ENCODE measurements at places on chromosomes 4 and X.

- no peak for DNase-seq
Measured at GRCh38 chr4:74205559-74205958, 47.6 kb downstream of the MTHFD2L start.

DNA sequence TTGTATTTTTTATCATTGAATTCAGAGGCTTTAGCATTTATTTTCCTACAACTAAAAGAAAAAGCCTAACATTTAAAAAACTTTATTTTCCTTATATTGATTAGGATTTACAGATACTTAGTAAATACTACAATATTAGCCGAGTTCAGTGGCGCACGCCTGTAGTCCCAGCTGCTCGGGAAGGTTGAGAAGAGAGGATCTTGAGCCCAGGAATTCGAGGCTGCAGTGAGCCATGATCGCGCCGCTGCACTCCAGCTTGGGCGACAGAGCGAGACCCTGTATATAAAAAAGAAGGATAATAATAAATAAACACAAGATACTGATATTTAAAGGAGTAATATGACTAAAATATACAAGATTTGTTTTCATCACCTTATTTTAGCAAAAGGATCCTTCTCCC, 681 bp upstream of the UPF3B start:
- DNase-seq: no peak

- DNase-seq: no peak
Measured at GRCh38 chr4:17667653-17668201, 53.3 kb downstream of the MED28 start.

- DNase-seq: no peak
Measured at GRCh38 chr4:41454423-41454822, 83.5 kb upstream of the LIMCH1 start.

- DNase-seq: no peak
Measured at GRCh38 chrX:49842621-49843020, 13.5 kb downstream of the PAGE4 start.

GRCh38 chr4:152620915-152621314, 58.9 kb downstream of the TMEM154 start:
- DNase-seq: no peak

DNA sequence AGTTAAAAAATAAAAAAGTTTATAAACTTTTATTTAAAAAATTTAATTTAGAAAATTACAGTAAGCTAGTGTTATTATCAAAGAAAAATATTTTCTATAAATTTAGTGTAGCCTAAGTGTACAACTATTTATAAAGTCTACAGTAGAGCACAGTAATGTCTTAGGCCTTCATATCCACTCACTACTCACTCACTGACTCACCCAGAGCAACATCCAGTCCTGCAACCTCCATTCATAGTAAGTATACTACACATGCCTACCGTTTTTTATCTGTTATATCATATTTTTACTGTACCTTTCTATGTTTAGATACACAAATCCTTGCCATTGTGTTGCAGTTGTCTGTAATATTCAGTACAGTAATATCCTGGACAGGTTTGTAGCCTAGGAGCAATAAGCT, 129.0 kb upstream of the FAM47B start:
- DNase-seq: no peak

- DNase-seq: no peak
Measured at GRCh38 chr4:187656959-187657358, 338.6 kb upstream of the ZFP42 start.

DNA sequence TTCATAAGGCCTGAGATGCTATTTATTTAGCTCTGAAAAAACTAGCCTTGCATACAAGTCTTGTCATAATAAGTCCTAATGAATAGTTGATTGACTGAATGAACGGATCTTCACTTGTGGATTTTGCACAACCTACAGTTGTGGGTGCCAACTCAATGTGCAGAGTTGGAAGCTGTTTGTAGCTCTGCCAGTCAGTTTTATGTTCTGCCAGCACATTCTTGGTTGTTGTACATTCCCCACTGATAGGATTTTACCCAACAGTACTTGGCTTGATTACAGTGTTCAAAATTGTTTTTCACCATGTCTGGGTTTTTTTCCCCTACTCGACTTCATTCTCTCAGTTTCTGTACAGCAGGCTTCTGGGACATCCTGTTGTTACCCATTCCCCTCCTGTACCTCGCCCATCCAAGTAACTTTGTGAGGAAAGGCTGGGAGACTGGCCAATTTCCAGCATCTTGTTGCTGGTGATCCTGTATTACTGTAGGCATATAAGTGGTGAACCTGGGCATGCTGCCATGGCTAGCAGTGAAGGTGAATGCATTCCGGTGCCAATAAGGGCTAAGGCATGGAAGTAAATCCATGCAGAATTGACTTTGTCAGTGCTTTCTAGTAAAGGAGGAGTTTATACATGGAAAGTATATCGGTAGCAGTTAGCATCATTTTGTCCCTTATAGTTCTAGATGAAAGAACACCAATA, 22.8 kb downstream of the IL1RAPL1 start:
- DNase-seq: no peak

DNA sequence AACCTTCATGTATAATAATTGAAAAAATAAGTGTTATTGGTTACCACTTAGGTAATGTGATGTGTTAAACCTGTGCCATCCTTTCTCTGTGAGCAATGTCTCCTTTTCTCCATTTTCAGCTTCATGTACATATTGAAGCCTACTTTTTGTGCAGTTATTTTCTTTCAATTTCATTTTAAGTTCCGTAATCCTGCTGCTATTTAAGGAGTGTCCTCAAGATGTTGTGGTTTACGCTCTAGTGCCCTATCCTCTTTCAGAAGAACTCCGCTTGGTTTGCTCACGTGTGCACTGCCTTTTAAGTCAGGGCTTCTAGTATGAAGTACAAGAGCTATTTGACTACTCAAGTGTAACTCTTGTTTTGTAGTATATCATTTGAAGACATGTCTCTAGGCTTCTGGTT, 2253.2 kb upstream of the TENM3 start:
- no peak for DNase-seq

DNA sequence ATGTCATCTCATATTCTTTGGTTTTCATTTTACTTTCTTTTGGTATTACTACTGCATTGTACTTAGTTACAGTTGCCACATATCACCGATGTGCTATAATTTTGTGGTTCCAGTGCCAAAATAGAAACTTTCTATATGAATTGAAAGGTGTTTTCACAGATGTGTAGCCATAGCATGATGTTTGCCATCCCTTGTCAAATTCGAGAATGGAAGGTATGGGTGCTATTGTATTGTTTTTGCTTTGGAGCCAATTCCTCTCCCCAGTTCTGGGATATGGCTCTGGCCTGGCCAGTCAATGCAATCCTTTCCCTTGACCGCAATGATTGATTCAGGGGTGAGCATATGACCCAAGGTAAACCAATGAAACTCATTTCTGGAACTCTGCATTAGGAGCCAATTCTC, 86.2 kb upstream of the RPS6KA3 start:
- no peak for DNase-seq

- no peak for DNase-seq
Measured at GRCh38 chrX:146481735-146482134, 327.8 kb upstream of the CXorf51B start.

DNA sequence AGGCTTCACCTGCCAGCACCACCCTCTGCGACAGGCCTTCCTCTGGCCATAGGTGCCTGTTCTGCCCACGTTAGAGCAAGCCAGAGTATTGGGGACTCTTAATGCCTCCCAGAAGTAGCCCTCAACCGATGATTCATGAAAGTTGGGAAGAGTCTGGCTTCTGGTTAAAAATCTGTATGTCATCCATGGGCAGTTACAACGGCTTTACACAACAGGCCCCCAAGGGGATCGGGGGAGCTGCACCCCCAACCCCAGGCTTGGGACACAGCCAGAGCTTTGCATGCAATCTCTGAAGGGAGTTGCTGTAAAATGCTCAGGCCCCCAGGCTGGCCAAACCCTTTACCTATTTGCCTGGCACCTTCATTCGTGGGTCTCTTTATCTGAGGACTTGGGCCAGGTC, 5.4 kb upstream of the CYTL1 start:
- DNase-seq: no peak

DNA sequence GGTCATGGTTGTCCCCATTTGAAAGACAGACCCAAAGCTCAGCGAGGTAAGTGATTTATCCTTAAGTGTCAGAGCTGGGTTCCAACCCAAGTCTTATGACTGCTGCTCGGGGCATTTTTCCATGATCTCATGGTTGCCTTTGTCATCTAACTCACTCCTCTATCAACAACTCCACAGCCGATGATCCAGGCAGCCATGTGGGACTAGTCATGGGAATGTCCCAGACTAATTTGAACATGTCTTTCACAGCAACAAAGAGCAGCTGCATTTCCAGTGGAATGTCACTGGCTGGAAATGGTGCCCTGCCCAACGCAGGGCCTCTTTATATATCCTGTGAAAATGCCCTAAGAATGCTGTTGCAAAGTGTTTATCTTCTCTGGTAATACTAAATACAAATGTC, 284.8 kb upstream of the PPARGC1A start:
- no peak for DNase-seq

DNA sequence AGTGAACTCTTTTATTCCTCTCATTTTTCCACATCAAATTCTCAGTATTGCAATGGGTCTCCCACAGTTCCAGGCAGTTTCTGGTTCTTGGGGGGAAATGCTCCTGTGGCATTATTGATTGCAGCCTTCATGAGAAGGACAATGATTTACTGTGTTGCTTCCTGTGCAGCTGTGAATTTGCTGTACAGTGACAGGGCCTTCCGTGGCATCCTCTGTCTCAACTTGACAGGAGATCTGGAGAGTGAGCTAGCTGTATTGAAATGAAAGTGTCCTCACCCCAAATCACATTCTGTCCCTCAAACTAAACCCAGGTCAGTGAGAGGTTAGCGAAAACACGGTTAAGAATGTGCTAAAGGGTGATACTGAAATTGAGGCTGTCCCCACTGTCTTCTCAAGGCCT, 77.1 kb upstream of the ATOH1 start:
- no peak for DNase-seq

DNA sequence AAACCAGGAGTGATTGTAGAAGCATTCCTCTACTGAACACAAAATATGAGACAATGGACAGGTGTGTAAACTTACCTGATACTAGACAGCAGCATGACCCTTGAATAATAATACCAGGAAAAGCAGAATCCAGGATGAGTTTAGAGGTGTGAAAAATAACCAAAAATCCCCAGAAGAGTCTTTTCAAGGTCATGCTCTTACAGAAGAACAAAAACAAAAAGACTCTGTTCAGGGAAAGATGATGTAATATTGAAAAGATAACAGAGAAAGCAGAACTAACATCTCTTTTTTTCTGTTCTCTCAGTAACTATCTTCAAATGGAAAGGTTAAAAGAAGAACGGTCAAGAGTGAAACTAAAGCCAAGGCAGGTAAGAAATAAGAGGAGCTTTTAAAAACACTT, 14.0 kb upstream of the ARHGAP10 start:
- no peak for DNase-seq

- no peak for DNase-seq
Measured at GRCh38 chrX:96386981-96387380, 297.7 kb upstream of the DIAPH2 start.
